ENCODE measurements at places on chromosomes 7 and 10.

GRCh38 chr7:52781250-52781649 lies 254.2 kb upstream of the POM121L12 start:
- DNase-seq = no peak

GRCh38 chr7:32658034-32658433 lies 162.7 kb downstream of the AVL9 start:
- DNase-seq = no peak

- DNase-seq = peak; percentile 38
Observed at GRCh38 chr10:77582710-77583115, 54.9 kb downstream of the KCNMA1 start.

GRCh38 chr7:27548304-27548703 lies 114.4 kb downstream of the HIBADH start:
- DNase-seq = no peak

GRCh38 chr10:128178302-128178958 lies 52.2 kb upstream of the MKI67 start:
- peak; percentile 80 for DNase-seq

GRCh38 chr10:61211468-61211867 lies 241.7 kb downstream of the TMEM26 start:
- DNase-seq = peak; percentile 8

GRCh38 chr10:52870562-52870961 lies 98.0 kb upstream of the MBL2 start:
- DNase-seq = no peak

- DNase-seq = no peak
Observed at GRCh38 chr7:131105294-131105798, 222.3 kb upstream of the MKLN1 start.

DNA sequence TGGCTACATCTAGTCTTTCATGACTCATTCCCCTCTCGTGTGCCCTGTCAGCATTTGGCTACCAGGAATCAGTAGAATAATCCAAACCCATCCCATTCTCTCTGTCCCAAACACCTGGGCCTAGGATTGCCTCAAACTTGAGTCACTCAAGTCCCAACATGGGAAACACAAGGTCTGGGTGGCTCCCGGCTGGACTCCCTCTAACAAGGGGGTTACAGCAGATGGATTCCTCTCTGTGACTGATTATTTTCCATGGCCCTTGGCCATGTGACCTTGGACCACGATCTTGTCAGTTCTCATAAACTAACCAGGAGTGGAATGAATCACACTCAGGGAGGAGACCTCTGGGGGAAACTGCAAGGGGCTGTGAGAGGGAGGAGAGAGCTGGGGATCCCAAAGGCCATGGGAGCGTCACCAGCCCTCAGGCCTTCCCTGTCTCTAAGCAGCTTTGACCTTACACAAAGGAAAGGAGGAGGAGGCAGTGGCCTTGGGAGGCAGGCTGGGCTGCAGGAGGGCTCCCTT lies 533.1 kb downstream of the KCNMA1 start:
- DNase-seq = no peak

GRCh38 chr7:12217311-12217710 lies 6.2 kb downstream of the TMEM106B start:
- no peak for DNase-seq

DNA sequence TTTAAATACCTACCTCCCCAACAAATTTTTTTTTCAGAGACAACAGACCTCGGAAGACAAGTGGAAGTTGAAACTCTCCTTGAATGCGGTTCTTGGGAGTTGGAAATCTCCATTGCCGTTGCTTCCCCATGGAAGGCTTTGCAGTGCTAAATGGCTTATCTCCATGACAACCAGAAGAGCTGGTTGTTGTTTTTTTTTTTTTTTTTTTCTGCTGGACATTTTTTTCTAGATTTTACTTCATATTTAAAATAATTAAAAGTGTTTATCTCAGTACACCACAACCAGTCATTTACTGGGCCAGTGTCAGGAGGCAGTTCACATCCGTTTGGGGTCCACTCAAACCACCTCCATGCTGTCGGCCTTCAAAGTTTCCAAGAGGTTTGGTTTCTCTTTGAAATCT lies 348.5 kb upstream of the PRKCQ start:
- DNase-seq = no peak

GRCh38 chr10:2798336-2799022 lies 268.9 kb upstream of the PFKP start:
- DNase-seq = no peak

GRCh38 chr7:20260223-20260622 lies 43.0 kb upstream of the MACC1 start:
- DNase-seq = no peak

GRCh38 chr7:43785420-43785819 lies 26.9 kb downstream of the BLVRA start:
- DNase-seq = no peak

DNA sequence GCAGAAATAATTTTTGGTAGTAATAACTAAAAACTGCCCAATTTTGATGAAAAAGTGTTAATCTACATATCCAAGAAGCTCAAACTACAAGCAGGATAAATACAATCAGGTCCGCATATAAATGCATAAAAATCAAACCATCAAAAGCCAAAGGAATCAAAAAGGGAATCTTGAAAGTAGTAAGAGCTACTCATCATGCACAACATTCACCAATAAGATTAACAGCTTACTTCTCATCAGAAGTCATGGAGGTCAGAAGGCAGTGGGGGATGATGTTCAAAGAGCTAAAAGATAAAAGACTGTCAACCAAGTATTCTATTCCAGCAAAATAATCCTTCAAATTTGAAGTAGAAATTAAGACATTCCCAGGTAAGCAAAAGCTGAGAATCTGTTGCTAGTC lies 76.4 kb downstream of the CRPPA start:
- no peak for DNase-seq

GRCh38 chr7:28311670-28312069 lies 100.6 kb upstream of the CREB5 start:
- DNase-seq = no peak

- DNase-seq = no peak
Observed at GRCh38 chr10:23197416-23197861, 5.3 kb downstream of the PTF1A start.

DNA sequence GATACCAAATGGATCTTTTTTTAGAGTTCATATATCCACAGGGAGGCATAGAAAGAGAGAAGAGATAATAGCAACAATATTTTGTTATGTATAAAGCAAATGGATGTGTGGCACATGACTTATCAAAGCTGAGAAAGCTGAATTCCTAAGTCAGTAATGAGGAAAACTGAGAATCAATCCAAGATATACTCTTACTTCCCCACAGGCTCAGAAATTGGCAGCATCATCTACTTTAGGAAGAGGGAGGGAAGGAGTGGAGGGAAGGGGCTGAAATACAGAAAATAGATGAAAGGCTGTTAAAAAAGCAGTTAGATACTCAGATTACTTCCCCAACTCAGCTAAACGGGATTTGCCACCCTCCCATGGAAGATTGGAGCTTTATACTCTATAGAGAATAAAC lies 63.5 kb downstream of the SRI start:
- DNase-seq = no peak
